ENCODE measurements at places on chromosomes 7 and 10.

GRCh38 chr7:93799750-93800357, 90.7 kb downstream of the TFPI2 start:
- DNase-seq: no peak

DNA sequence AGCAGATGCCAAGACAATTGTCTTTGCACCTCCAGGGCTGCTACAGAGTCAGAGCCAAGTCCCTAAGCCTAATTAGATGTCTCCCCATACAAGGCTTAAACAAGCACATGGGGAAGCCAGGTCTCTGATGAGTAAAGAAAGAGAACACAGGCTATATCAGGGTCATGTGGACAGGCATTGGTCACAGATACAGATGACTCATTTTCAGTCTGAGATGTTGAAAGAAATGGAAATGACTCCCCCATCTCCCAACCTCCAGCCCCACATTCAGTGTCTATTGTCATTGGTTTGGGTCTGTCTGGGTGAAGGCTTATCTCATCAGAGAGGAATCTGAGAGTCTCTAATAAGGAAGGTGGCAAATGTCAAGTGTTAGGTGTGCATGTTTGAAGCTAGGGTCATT, 290.1 kb upstream of the KIAA1217 start:
- DNase-seq: no peak

DNA sequence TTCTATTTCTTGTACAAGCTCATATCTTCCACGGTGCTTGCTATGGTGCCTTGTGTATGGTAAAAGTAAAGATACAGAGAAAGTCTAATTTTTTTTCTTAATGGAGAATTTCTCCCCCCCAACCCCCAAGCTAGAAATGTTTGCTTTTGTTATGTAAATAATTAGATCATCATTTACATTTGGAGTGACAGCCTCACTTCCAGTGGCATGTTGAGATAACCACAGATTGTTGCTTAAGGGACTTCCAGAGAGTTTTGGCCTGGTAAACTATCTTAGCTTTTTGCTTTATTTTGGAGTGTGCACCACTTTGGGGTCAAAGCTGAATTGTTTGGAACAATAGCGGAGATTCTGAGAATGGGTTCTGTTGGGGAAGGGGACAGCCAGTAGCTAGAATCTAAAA, 129.7 kb downstream of the ZNF365 start:
- DNase-seq: no peak

- no peak for DNase-seq
Observed at GRCh38 chr7:48611993-48612392, 312.4 kb upstream of the CDC14C start.

- no peak for DNase-seq
Observed at GRCh38 chr10:44978570-44979280, at the start of gene DEPP1. TSS of gene DEPP1 (minus strand) at chr10:44978809. CDS start at chr10:44978030, 779 bp downstream.

DNA sequence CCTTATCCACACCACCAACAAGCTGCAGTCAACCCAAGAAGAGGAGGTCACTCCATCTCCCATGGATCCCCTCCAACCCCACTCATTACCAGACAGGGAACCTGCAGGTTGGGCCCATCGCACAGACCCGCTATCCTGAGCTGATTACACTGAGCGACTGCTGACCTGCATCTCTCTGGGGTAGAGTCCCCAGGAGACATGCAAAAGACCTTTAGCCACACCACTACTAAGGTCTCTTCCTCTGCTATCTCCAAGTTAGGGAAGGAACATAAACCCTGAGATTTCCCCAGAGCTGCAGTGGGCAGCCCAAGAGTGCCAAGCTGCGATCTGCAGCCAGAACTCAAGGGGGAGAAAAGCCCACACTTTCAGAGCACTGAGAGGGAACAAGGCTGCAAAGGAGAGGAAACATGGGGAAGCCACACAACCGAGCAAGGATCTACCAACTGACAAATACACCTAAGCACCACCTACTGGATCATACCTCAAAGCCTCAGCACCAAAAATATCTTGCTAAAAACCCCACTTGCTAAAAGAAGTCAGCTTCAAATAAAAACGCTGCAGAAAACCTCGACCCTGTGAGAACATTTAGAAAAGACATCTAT, 298.2 kb downstream of the SORCS1 start:
- DNase-seq: no peak

- peak; percentile 28 for DNase-seq
Observed at GRCh38 chr10:72336259-72337038, 18.3 kb downstream of the DNAJB12 start.

DNA sequence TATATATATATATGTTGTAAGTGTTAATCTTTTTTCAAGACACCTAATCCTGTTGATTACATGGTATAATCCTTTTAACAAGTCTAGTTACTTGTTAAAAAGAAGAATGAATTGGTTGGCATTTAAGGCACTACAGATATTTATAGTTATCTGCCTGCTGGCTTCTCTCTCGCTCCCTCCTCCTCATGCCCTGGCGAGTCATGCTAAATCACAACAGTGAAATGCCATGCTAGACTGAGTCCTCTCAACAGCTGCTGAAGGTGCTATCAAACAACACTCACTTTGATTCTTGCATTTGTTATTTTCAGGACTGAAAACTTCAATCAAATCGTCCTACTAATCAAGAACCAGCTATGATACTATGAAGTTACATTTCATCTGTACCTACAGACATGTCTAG, 15.4 kb downstream of the NRAP start:
- DNase-seq: no peak

- DNase-seq: no peak
Observed at GRCh38 chr10:110708776-110709443, 64.8 kb downstream of the RBM20 start.

DNA sequence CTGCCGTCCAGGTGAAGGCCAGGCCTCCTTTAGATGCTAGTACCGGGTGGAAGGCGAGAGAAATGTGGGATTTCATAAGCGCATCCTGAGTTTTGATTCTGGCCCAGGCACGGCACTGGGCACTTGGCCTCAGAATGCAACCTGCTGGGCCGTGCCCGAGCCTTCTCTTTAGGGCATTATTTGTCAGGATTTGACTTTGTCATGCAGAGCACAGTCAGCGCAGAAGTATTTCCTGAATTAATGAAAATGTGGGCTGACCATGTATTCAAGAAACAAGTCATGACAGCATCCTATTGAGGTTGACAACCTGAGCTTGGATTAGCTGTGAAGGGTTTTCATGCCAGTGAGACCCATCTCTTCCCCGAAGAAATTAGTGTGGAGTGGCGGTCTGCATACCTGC, 34.4 kb downstream of the RCC1L start:
- no peak for DNase-seq

GRCh38 chr7:34759477-34760125, 101.6 kb downstream of the NPSR1 start:
- DNase-seq: no peak
